SIG-M5 (cell line): ENCODE measurements at places on chromosomes 3 and 15.

DNA sequence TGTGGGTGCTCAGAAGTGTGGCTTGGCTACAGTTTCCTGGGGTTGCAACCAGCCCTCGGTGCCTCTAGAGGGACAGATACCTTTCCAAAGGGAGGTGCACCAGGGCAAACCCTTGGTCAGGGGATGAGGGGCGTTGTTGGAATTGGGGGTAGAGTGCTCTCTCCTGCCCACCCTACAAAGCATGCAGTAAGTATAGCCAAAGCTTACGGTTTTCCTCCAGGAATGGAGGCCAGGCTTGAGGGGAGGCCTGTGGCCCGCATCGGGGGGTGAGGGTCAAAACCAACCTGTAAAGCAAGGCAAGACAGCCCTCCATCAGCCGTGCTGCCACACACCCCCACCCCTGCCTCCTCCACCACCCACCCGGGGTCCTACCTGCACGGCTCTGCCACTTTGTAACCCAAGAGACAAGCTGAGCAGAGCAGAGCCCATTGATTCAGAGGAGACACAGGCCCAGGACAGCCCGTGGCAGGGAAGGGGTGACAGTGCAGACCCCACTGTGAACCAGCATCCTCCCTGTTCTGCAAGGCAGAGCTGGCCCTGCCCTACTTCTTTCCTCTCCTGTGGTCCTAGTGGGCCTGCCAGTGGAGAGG, 41.5 kb downstream of the TLE3 start:
- no peak for DNase-seq

DNA sequence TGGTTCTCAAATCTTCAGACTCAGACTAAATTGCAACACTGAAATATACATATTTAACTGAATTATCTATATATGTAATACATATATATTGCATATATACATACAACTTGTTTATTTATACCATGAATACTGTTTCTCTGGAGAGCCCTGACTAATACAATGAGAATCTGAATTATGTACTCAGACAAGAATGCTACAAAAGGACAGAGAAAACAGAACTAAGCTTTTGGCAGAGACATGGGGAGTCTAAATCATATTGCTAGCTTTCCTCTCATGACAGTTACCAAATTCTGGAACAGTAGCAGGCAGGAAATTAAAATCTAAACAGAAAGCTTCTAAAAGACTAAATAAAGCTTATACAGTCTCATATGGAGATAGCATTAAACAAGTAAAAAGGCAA, 142.4 kb upstream of the KCNMB2 start:
- DNase-seq = no peak

- DNase-seq = no peak
These were observed 104.7 kb downstream of the SEMA6D start for GRCh38 chr15:47822048-47822447.

DNA sequence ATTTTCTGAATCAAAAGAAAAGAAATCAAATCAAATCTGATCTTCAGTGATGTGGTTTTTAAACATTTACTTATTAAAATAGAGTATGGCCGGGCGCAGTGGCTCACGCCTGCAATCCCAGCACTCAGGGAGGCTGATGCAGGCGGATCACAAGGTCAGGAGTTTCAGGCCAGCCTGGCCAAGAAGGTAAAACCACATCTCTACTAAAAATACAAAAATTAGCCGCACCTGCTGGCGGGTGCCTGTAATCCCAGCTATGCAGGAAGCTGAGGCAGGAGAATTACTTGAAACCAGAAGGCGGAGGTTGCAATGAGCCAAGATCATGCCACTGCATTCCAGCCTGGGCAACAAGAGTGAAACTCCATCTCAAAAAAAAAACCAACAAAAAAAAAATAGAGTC, 169.1 kb downstream of the ULK4 start:
- no peak for DNase-seq

DNA sequence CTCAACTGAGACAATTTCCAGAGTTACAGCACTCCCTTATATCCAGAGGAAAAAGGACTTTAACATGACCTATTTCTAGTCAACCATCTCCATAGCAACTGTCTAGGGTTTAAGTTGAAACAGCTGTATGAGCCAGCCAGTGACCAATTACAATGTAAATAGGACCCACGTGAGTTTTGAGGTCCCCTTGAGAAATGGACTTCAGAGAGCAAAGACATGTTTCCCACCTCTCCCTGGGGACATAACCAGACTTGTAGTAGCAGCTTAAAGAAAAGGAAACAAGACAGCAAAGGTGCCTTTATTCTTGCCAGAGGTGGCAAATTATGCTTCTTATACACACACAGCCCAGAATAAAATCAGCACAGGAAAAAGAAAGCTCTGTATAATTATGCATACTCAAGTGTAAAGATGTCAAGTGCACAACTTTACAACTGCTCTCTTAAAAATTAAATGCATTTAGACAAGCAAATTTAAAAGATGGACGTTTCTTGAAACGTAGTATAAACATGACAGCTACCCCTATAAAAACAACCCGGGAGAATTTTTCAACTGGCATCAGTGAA, 40.2 kb downstream of the SUMF1 start:
- DNase-seq = no peak

DNA sequence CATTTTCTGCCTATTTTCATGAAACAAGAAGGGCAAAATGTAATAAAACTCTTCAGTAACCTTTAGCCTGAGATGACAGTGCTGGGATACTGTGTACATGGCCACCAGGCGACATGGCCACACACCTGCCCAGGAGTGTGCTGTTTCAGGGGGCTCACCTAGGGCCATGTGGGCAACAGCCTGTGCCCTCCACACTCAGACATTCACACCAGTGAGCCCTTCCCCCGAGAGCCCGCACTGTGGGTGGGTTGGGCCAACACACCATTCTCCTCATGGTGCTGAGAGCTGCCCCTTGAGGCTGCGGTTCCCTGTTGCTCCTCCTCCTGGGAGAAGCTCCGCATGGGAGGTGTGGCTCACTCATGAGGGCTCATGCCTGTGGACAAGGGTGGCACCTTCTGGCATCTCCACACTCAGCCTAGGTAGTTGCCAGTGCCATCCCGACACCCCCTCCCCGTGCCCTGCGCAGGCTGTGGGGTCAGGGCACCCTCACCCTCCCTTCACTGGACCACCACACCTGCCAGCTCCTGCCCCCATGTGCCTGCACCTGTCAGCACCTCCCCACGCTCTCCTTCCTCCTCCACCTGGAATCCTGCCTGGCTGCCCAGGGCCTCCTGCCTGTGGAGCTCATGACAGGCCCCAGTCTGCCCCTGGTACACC, 19.7 kb downstream of the OCA2 start:
- no peak for DNase-seq

GRCh38 chr3:127783642-127784160, 38.6 kb downstream of the MGLL start:
- DNase-seq = no peak

DNA sequence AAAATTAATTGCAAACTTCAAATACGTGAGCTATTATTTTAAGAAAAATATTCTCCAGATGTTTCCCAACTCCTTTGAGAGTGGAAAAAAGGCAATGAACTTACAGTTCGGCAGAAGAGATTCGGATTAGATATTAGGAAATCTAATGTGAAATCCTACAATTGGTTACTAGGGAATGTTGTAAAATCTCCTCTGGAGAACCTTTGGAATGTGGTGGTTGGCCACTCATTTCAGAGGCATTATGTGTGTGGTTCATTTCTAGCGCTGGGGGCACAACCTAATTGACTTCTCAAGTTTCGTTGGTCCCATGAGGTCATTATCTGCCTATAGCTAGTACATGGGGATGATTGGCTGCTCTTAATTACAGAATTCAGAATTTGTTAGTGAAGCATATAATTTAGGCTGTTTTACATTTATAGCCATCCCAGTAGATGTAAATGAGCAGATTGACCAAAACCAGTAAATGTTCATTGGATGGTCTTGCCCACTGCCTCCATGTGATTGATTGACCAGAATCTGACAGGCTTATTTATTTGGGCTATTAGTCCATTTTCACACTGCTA, 34.6 kb upstream of the CMSS1 start:
- DNase-seq = no peak

DNA sequence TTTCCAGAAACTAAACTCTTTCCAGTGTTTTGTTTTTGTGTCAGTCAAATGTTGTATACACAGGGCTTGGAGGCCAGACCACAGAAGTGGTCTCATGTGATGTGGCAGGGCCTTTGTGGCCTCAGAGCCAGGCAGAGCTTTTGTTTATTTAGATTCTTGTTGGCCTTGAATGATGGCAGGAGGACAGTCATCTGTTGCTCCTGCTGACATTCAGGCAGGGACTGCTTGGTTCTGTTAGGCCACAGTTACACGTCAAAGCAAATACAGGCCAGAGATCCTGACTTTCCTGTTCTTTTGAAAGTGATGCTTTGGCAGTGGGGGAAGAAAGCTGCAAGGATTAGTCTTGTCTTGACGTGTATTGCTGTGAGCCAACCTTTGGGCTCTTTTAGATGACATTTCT, 325.1 kb downstream of the CACNA2D3 start:
- DNase-seq = no peak

- no peak for DNase-seq
These were observed 68.5 kb downstream of the TMCO5A start for GRCh38 chr15:38002883-38003477.

GRCh38 chr3:30913176-30913575, 18.7 kb upstream of the GADL1 start:
- DNase-seq = no peak

DNA sequence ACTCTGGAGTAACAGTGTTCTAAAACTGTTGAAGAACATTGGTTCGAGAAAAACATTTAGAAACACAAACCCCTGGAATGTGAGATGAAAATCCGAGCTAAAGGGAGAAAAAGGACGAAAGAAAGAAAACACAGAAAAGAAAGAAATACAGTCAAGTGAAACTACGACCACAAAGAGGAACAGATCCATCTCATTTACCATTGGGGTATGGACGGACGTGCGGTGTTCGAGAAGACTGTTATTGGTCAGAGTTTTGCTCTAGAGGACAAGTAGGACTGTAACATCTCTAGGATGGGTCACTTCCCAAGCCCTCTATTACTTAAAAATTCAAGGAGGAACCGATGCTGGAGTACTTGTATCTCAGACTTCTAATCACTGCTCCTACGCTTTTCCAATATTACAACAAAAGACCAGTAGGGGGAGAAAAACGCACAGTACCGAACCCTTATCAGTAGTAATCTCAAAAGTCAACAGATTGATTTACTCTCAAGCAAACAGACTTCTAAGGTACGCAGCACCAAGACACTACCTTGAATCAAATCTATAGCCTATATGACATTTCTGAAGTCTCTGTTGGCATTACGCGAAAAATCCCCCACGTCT, 1.1 kb upstream of the PIK3CA start:
- no peak for DNase-seq

- DNase-seq = no peak
These were observed 18.0 kb upstream of the THRB start for GRCh38 chr3:24512564-24513197.

GRCh38 chr3:110583373-110583935, 488.2 kb upstream of the NECTIN3 start:
- DNase-seq = no peak

GRCh38 chr3:76897076-76897475, 142.8 kb upstream of the ROBO2 start:
- DNase-seq = no peak

DNA sequence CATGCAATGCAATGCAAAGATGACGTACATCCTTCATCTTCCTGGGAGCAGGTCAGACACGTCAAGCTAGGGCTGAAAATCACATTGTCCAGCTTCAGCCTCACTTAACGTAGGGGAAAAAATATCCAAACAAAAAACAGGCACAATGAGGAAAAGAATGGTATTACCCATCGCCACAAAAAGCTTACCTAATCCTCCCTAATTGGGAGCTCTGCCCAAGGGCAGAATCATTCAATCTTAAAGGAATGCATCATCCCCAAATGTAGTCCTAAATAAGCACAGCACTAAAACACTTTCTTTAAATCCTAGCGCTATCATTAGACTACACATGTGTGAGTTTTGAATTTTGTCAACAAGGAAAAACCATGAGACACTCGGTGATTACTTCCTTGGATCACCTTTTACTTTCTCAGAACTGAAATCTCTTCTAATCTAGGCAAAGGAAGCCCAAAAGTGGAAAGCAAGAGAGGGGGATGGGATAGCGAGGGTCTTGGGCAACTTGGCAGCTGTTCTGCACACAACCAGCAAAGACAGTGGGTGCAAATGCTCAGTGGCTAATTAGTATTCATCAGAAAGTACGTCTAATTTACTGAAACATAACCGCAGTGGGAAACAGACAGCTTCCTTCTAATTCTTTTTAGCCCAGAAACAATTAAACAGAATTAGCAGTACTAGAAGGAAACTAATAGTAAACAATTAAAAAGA, 87.4 kb downstream of the ADAMTS9 start:
- no peak for DNase-seq

DNA sequence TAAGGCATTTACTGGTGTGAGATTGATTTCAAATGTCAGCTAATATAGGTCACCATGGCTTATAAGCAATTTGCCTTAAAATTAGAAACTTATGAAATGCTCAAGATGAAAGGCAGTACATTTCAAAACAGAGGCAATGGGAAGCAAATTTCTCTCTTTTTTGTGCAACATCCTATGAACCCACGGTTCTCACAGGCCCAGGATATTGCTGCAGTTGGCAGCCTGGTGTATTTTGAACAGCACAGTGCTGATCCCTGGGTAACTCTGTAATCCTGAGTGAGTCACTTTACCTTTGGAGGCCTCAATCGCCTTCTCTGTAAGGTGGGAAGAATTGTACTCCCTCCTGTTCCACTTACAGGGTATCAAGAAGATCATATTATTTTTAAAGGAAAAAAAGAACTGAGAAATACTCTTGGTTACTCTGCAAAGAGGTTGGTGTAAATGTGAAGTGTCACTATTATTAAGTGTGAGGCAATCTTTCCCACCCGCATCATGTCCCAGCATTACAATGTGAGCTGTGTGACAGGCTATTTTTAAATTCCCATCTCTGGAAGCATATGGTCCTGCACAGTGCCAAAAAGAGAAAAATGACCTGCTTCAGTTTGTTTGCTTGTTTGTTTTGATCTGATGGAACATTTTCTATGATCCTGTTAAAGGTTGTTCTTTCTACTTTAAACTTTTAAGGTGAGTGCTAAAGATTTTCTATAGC, 190.1 kb upstream of the LPP start:
- peak; percentile 36 for DNase-seq

- no peak for DNase-seq
These were observed 876 bp downstream of the PLSCR1 start for GRCh38 chr3:146543461-146544001.

- DNase-seq = no peak
These were observed 39.7 kb downstream of the NPTN start for GRCh38 chr15:73593304-73594074.

- DNase-seq = no peak
These were observed 38.5 kb downstream of the ARPP21 start for GRCh38 chr3:35677797-35678196.

- DNase-seq = no peak
These were observed 176.2 kb upstream of the TOPAZ1 start for GRCh38 chr3:44065311-44066094.
